ENCODE measurements at places on chromosomes 4 and X.

- no peak for DNase-seq
Observed at GRCh38 chr4:139828966-139829664, 163.5 kb downstream of the MGST2 start.

DNA sequence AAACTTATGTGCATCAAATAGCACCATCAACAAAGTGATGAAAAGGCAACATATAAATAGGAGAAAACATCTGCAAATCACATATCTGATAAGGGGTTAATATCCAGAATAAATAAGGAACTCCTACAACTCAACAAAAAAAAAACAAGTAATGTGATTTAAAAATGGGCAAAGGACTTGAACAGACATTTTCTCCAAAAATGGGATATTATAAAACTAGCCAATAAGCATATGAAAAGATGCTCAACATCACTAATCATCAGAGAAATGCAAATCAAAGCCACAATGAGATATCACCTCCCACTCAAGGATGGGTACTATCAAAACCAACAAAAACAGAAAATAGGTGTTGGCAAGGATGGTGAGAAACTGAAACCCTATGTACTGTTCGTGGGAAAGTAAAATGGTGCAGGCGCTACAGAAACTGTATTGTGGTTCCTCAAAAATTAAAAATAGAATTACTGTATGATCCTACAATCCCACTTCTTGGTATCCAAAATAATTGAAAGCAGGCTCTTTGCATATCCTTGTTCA lies 2.4 kb downstream of the DNAJB14 start:
- no peak for DNase-seq

DNA sequence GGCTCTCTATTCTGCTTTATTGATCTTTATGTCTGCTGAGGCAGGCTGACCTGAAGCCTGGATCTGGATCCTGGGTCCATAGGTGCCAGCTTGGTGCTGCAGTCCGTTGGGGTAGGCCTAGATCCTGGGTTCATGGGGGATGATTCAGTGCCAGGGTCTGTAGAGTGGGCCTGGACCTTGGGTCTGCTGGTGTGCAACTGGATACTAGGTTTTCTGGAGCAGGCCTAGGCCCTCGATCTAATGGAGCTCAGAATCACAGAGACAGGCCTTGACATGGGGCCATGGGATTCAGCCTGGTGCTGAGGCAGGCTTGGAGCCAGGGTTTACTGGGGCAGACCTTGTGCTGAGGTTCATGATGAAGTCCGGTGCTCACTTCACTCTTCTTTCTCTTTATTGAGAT lies 358.6 kb downstream of the TEX13C start:
- DNase-seq: no peak

DNA sequence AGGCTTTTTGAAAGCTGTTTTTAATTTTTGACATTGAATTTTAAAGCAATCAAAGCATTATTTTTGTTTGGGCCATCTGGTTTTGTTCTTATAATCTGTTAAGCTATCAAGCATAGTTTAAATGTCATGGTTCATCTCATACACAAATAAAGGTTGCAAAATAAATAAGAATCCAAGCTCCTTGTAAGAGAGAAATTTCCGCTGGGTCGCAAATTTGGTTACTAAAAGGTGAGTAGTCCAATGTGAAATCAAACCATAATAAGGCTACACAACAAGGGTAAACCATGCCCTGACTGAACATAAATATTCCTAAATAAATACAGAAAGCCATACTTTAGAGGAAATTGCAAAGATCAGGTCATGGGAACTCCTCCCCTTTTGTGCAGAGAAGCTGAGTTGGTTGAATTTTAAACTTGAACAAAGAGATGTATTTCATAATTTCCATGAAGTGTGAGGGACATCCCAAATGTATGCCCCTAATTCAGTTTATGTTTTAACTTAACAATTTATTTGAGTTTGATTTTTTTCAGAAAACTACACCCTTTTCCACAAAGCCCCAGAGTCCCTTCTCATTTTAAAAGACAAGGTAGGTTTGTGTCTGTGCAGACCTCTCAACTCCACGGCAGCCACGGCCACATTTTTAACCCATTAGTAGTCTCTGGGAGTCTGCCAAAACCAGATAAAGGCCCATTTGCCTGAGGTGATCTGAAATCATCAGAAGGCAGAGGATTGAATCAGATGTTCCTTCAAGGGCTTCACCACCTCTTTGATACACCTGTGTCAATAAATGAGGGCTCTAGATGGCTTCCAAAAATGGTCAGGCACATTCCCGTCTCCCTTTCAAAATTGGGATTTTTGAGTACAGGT lies 85.2 kb downstream of the PLAC1 start:
- no peak for DNase-seq

DNA sequence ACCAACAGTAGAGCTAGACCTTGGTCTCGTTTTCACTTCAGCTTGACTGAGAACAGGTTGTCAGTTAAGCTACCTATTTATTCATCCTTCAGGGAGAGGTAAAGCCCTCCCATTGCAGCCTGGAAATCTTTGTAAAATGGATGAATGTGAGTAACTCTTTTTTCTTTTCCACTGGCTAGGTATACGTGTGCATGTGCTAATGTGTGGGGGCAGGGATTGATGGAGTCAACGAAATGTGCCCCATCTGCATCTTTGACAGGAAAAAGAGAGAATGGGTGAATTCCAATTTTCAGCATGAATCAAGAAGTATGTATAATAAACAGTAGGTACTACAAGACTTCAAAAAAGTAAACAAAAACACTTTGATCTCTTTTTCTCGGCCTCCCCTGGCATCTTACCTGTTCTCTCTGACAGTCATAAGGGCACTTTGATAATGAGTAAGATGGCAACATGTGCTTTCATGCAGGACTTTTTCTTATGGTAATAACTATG lies at the start of gene IL21:
TSS of gene IL21 (minus strand) at position 51 of the 492 bp plus-strand sequence. CDS start 55 bp downstream, outside the sequence.
- no peak for DNase-seq

DNA sequence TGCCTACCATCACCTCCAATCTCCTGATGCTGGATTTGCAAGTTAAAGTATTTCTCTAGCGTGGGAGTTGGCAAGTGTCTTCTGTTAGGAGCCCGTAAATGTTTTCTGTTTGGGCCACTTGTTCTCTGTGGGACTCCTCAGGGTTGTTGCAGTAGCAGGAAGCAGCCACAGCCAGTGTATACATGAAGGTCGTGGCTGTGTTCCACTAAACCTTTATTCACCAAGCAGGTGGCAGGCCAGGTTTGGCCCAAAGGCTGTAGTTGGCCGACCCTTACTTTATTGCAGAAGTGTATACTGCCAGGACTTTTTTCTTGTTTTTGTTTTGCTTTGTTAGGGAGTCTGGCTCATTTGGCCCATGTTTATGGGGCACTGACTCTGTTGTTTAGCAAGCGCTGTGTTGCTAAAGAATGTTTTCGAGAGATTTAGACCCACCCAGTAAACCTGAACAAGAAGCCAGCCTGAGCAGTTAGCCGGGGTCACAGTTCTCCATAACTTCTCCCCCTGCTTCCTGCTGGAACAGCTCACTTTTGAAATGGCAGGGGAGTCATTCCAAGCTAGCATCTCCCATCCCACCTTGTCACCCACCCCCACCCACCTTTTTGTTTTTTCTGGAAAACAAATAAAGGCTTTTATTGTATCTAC lies 58.8 kb downstream of the SHROOM2 start:
- DNase-seq: no peak

DNA sequence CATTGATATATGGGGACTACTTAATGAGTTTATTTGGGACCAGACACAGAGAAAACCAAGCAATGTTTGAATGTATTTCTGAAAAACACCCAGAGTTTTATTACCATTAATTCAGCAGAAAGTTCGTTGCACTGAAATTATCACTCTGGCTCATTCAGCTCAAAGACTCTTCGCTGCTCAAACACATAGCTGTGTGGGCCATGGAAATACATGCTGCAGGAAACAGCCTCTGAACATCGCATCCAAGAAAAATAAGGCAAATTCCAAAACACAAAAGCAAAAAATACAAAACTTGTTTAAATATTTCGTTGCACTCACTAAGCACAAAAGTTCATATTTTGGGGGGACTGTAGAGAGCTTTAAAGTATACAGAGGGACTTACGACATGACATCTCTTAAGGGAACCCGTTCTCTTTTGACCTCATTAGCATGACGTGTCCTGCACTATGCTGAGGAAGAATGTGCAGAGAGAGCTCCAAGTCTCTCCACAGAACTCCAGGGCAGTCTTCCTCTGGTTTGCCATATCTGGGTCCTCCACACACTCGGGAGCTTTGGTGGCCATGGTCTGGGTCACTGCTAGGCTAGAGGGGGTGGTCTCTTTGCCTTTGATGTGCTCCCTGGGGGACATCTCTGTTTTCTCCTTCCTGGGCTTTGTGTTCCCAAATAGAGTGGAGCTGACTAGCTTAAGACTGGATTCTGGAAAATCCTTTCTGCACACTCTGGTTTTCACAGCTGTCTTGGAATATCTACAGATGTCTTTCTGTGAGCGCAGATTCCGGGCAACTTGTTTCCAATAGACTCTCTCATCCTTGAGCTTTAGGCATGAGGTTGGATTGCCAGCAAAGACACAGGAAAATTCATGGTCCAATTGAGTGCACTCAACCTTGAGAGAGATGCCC lies 2.8 kb downstream of the FGFBP1 start:
- no peak for DNase-seq

- no peak for DNase-seq
Observed at GRCh38 chr4:26161030-26161824, 159.6 kb upstream of the RBPJ start.

DNA sequence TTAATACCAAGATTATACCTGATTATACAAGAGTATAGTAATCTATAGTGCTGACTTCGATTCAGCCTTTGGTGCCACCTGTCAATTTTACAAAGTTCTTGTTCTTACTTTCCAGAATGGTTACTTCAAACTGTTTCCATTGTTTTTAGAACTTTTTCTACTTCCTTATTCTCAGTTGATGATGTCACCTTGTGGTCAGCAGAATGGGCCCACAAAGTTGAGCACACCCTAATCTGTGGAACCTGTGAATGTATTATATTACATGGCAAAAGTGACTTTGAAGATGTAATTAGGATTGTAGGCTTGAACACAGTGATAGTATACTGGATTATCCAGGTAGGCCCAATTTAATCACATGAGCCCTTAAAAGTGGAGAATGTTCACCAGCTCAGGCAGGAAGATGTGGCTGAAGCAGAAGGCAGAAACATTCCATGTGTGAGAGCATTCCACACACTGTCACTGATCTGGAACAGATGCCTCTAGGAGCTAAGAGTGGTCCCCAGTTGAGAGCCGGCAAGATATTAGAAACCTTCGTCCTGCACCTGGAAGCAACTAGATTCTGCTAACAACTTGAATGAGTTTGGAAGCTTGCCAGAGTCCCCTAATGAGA lies 6.3 kb upstream of the SGMS2 start:
- no peak for DNase-seq

GRCh38 chr4:185383451-185383850 lies 12.3 kb downstream of the LRP2BP start:
- DNase-seq: no peak

DNA sequence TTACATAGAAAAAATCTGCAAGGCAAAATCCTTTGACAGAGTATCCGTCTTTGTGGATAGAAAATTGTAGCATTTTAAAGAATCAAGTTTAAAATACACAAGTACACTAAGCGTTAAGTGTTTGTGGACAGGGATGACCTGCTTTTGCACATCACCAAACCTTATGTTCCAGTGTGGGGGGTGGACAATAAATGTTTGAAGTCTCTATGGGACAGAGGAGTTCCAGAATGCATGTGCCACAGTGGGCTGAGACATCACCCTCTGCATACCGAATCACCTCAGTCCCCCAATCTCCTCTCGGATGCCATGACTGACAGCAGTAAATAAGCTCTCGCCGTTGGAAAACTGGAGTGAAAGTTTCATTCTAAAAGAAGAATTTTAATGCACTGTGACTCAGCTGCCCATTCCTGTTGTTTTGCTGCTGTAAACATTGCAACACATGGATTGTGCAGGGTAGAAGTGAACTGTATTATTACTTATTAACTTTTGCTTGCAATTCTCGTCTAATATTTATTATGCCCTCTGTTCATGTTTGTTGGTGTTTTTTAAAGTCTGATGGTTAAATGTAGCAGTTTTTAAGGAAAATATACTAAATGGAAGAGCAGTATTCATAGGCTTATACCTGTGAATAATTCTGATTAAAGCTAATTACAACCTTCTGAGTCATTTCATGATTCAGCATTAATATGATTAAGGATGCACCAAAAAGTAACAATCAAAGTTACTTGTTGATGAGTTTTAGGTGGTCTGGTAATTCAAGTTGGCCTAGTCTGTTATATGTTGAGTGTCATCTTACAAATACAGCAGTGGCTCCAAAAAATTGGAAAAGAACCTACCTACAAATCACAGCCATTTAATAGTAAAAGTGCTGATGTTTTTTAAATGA lies 24.0 kb downstream of the CDKN2AIP start:
- no peak for DNase-seq

DNA sequence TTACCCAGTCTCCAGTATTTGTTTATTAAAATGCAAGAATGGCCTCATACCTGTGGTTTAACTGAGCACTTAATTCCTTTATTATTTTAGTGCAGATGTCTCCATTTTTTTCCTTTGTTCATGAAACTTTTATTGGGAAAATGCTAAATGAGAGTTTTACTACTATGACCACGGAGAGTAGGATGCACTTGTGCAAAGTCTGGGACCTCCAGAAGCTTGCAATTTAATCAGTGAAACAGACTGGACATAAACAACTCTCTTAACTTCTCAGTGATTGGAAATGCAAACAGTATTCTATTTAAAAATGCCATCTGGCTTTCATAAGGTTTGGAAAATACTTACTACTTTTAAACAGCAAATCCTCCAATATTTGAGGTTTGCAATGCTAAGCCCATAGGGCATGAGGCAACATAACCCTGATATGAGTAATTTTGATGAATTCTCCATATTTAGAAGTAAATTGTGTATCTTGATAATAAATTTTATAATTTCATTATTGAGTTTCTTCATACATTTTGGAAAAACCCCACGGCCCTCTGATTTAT lies 718.7 kb upstream of the MAGEB2 start:
- DNase-seq: no peak

DNA sequence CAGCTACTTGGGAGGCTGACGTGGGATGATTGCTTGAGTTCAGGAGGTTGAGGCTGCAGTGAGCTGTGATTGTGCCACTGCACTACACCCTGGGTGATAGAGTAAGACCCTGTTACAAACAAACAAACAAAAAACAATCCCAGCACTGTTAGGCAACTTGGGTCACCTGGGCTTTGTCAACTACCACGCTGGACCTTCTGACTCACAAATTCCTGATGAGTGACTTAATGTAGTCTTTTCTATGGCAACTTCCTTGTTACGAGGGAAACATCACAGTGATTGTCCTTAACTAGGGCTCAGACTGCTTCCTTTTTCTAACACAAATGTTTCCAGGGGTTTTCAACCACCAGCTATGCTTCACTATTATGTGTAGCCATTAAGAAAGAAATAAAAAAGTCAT lies 128.8 kb upstream of the GPC4 start:
- no peak for DNase-seq

Measured in iPS DF 19.7 (cell line).